Dorsolateral prefrontal cortex (tissue), 122 donors: ENCODE measurements at places on chromosomes 12 and 14. TPM values are rescaled to one million over a fixed set of nuclear protein-coding genes. Genes with fewer than 3 reads are reported as not detected.

DNA sequence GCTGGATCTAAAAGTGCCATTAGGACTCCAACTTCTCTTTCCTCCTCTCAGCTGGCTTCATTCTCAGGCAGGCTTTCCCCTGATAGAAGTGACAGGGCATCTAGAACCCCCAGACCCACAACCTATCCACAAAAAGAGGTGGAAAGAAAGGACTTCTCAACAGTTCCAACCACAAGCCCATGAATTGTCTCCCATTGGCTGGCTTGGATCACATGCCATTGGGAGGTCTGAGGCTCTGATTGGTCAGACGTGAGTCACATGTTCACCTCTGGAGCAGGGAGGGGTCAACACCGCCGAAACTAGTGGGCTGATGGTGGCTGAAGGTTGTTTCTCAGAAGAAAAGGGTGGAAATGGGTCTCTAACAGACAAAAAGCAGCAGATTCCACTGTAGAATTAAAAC is 47.2 kb downstream of the DRAM1 start:
- DNase-seq, result no peak

Gene KRT3
- total RNA-seq, result not detected

- DNase-seq, result no peak
Measured at GRCh38 chr12:53227836-53228235, 4.2 kb downstream of the RARG start.

DNA sequence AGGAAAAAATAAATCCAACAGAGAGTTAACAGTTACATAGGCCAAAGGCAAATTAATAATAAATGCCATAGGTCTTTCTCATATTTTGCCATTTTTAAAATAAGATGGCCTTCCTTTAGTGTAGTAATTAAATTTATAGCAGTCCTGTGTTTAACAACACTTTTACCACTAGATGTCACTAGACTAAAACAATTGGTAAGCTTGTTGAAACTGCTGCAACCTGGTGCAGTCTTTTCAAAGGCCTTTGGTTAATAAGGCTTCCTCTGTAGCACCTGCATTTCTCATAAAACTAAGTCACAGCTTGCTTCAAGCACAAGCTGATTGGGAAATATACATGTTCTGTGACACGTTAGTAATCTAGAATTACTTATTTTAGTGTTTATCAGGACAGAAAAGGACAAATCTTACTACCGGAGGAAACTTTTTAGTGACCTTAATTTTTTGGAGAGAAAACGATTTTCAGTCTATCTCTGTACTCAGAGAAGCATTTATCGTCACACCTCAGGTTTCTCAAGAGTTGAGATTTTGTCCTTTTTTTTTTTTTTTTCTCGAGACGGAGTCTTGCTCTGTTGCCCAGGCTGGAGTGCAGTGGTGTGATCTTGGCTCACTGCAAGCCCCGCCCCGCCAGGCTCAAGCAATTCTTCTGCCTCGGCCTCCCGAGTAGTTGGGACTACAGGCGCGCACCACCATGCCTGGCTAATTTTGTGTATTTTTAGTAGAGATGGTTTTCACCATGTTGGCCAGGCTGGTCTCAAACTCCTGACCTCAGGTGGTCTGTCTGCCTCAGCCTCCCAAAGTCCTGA is 20.0 kb downstream of the BORCS5 start:
- no peak for DNase-seq

DNA sequence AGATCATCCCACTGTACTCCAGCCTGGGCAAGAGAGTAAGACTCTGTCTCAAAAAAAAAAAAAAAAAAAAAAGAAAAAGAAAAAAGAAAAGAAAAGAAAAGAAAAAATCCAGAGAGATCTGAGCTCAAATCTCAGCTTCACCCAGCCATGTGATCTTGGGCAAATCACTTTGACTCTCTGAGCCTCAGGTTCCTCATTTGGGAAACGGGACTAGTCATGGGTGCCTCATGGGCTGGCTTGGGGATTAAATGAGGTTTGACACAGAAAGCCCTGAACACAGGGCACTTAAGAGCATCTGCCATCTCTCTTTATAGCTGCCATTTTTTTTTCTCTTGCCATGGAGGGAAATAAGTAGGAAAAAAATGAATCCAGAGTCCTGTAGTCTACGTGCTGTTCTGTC is 86.2 kb upstream of the MYL2 start:
- DNase-seq, result no peak

- no peak for DNase-seq
Measured at GRCh38 chr12:18721452-18721851, 16.4 kb downstream of the PLCZ1 start.

DNA sequence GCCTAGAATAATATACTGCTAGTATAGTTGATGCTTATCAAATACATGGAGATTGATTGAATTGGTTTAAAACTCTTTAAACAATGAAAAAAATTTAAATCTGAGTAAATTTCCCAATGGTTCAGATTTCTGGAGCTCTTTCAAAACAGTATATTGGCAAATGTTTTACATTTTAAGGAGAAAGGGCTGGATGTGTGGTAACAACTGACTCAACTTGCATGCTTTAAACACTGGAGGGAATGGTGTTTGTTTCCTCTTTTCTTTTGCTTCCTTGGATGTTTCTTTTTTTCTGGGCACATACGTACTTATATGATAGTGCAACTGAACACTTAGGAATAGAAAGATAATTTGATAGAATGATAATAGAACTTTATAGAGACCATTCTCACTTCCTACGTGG is 73.8 kb upstream of the RFX4 start:
- no peak for DNase-seq

Gene RAD9B
- 0.66 TPM for total RNA-seq

GRCh38 chr12:83408146-83408545 is 721.4 kb downstream of the TMTC2 start:
- DNase-seq, result no peak

Gene EGLN3
- total RNA-seq, result 43.0 TPM

Gene KRR1
- total RNA-seq, result 56.7 TPM

GRCh38 chr14:30322819-30323218 is 236.1 kb upstream of the G2E3 start:
- DNase-seq, result no peak

Gene FAM186B
- not detected for total RNA-seq

- DNase-seq, result no peak
Measured at GRCh38 chr12:108047071-108047550, 82.0 kb upstream of the WSCD2 start.
